ENCODE measurements at places on chromosomes 7 and 10.

DNA sequence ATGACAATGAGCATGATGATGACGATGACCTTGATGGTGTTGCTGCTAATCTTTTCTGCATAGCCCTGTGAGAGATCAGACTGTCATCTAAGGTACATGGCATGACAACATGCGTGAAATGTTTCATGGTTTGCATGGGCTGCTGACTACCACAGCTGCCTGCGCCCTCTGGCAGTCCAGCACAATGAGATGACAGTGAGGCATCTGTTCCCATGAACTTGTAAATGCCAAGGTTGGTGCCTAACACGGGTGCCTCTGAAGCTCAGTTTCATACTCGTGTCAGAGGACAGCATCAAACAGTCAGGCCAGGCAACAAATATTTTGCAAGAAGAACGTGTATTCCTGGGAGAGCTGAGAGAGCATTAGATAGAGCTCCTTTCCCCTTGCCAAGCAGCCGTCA, 122.0 kb upstream of the PRKCQ start:
- H3K4me3 ChIP-seq = no peak overlapping the region
- H3K36me3 ChIP-seq = no peaks in the 10 kb centered on the region
- no peak overlapping the region for H3K27ac ChIP-seq
- no peaks in the 10 kb centered on the region for H3K27me3 ChIP-seq
- no peak for DNase-seq
- no peaks in the 10 kb centered on the region for H3K4me1 ChIP-seq

DNA sequence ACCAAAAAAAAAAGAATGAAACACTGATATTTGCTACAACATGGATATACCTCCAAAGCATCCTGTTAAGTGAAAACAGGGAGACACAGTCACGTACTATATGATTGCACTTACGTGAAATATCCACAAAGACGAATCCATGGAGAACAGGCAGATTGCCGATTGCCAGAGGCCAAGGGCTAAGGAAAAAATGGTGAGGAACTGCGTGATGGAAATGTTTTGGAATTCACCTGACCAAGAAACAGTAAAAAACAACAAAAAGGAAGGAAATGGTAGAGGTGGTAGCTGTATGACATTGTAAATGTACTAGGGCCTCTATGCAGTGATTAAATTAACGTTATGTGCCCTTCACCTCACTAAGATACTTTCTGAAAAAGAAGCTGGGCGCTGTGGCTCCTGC, 44.1 kb upstream of the GTF2IRD1 start:
- no peaks in the 10 kb centered on the region for H3K27me3 ChIP-seq
- H3K4me1 ChIP-seq = no peaks in the 10 kb centered on the region
- H3K4me3 ChIP-seq = no peak overlapping the region
- no peak for DNase-seq
- no peaks in the 10 kb centered on the region for H3K36me3 ChIP-seq

- no peak overlapping the region for H3K27ac ChIP-seq
- H3K27me3 ChIP-seq = no peaks in the 10 kb centered on the region
- H3K4me1 ChIP-seq = no peaks in the 10 kb centered on the region
- no peak for DNase-seq
Observed at GRCh38 chr10:129057856-129058663, 409.0 kb upstream of the MGMT start.

DNA sequence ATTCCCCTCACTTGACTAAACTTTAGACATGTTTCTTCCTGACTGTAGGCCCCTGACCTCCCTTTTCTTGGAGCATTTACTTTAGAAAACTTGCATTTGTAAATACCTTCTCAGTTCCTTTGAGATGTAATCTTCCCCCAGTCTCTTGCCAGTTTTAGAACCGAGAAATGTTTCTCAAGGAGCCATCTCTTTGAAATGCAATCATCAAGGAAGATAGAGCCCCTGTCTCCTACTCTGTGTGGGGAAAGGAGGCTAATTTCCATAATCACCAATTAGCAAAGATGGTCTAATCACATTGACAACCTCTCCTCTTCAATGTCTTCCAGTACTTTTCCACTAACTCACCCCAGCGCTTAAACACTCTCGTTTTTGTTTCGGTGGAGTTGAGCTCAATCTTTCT, 70.0 kb upstream of the SMIM30 start:
- no peak overlapping the region for H3K27ac ChIP-seq
- no peak for DNase-seq
- no peaks in the 10 kb centered on the region for H3K4me1 ChIP-seq
- H3K36me3 ChIP-seq = no peaks in the 10 kb centered on the region

GRCh38 chr7:3544202-3544601, 243.2 kb downstream of the SDK1 start:
- no peak for DNase-seq
- H3K36me3 ChIP-seq = no peaks in the 10 kb centered on the region
- no peak overlapping the region for H3K27ac ChIP-seq
- H3K4me1 ChIP-seq = peaks cover 3% of the 10 kb centered on the region

DNA sequence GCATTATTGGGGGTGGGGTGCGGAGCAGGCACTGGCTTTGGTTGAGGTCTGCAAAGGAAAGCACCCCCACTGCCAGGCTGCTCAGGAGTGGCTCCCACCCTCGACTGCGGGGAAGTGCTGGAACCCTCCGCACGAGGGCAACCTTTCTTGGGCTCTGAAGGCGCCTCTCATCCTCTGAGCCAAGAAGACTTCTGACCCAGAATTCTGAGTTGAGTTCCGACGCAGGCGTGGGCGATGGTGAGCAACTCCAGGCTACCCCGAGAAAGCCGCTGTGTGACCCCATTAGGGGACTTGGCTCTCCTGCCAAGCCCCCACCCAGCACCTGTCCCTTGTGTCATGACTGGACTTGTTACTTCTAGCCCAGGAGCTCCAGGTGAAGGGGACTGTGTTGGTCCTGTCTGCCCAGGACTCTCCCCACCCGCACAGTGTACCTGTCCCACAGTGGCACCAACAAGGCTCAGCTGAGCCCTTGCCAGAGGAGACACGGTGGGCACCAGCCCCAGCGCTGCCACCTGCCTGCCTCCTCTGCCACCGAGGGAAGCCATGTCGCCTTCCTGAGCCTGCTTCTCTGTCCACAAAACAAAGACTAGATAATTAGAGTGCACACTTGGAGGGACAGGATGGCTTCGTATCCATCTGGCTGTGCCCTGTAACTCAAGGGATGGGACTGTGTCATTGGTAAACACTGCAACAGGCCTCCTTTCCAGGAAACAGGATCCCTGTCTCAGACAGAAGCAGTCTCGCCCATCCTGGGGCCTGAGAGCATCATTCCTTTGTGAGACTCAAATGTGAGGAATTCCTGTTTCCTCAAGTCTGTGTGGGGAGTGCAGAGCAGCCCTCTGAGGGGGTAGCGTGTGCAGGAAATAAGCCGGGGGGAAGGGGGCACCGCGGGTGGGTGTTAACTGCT, 128.8 kb downstream of the LHPP start:
- H3K4me1 ChIP-seq = no peaks in the 10 kb centered on the region
- no peaks in the 10 kb centered on the region for H3K27me3 ChIP-seq
- H3K4me3 ChIP-seq = no peak overlapping the region
- no peaks in the 10 kb centered on the region for H3K36me3 ChIP-seq
- no peak overlapping the region for H3K27ac ChIP-seq
- peak; percentile 24 for DNase-seq

GRCh38 chr10:5666008-5666840, at the start of gene ASB13:
Gene ASB13 (minus strand): TSS chr10:5666595. CDS start chr10:5666551, 44 bp downstream.
- no peaks in the 10 kb centered on the region for H3K36me3 ChIP-seq
- DNase-seq = peak; percentile 84
- no peaks in the 10 kb centered on the region for H3K27me3 ChIP-seq
- peaks cover 2% of the 10 kb centered on the region for H3K4me1 ChIP-seq
- peak within 1 kb of the TSS; percentile 72 for H3K27ac ChIP-seq
- peak within 1 kb of the TSS; percentile 80 for H3K4me3 ChIP-seq

GRCh38 chr10:1465418-1465911, 271.9 kb downstream of the ADARB2 start:
- no peak for DNase-seq
- no peaks in the 10 kb centered on the region for H3K36me3 ChIP-seq
- no peaks in the 10 kb centered on the region for H3K27me3 ChIP-seq

DNA sequence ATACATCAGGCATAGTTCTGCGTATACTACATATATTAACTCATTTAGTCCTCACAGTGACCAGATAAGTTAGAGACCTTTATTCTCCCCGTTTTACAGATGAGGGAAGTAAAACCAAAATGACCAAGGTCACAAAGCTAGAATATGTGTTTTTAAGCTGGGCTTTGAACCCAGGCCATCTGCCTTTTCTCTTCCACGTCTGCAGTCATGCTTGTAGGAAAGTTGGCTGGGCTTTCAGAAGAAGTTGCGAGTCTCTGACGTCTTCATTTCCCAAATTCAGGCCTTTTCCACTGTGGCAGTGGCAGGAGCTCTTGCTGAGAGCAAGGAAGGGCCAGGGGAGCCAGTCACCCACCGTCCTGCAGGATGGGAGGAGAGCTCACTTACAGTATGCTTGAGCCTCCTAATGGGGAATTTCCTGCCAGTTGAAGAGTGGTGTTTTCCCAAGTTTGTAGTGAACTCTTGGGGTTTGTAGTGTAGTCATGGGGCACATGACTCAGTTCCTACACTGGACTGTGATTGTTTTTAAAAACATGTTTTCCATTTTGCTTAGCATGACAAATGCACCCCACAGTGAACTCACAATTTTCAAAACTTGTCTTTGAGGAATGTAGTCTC, 34.2 kb downstream of the CYP17A1 start:
- H3K27ac ChIP-seq = peak overlapping the region; percentile 69
- DNase-seq = peak; percentile 86
- no peak overlapping the region for H3K4me3 ChIP-seq
- no peaks in the 10 kb centered on the region for H3K36me3 ChIP-seq
- peaks cover 18% of the 10 kb centered on the region for H3K4me1 ChIP-seq

- H3K4me1 ChIP-seq = no peaks in the 10 kb centered on the region
- H3K27ac ChIP-seq = no peak overlapping the region
- H3K4me3 ChIP-seq = no peak overlapping the region
- H3K27me3 ChIP-seq = no peaks in the 10 kb centered on the region
Observed at GRCh38 chr7:117837841-117838240, 35.4 kb downstream of the CTTNBP2 start.

DNA sequence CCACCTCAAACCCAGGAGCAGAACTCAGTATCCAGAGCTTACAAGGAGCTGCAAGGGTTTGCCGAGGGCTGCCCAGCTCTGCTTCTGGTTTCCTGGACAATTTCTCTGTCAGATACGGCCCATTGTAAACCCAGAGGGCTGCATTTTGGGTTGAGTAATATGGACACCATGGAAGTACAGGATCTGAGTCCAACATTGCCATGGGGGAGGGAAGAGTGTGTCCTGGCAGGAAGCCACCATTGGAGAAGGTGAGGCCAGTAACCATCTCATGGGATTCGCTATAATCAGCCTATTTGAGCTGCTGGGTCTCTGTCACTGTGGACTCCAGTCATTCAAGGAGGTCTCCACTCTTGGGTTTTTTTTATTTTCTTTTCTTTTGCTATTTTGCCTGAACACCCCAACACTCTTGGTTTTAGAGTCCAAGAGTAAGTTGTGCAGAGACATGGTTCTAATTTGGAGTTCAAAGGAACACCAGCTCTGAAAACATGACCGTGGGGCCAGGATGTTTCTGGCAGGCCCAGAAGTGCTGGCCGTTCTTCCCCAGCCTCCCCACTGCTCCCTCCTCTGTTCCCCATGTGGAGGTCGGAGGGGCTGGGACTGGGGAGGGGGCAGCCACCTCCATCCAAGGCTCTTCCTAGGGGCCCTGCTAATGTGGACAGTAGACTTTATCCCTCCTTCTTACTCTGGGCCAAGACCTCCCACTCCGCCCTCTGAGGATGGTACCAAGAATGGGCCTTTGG, 46.2 kb downstream of the CHST3 start:
- H3K27ac ChIP-seq = peak overlapping the region; percentile 43
- H3K36me3 ChIP-seq = no peaks in the 10 kb centered on the region
- DNase-seq = no peak
- H3K27me3 ChIP-seq = no peaks in the 10 kb centered on the region
- no peak overlapping the region for H3K4me3 ChIP-seq

DNA sequence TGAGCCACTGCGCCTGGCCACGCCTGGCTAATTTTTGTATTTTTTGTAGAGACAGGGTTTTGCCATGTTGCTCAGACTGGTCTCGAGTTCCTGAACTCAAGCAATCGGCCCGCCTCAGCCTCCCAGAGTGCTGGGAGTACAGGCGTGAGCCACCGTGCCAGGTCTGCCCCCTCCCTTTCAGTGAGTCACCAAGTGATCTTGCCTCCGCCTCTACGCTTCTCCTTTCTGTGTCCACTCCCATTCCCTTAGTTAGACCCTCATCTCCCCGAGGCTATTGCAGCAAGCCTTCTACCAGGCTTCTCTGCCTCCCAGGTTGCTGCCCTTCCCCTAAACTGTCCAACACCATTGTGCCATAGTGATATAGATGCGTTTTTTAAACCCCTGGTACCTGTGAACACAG, 32.9 kb downstream of the CDC123 start:
- DNase-seq = no peak
- H3K27me3 ChIP-seq = no peaks in the 10 kb centered on the region
- H3K36me3 ChIP-seq = peaks cover 2% of the 10 kb centered on the region
- H3K27ac ChIP-seq = no peak overlapping the region
- H3K4me3 ChIP-seq = no peak overlapping the region
- peaks cover 3% of the 10 kb centered on the region for H3K4me1 ChIP-seq

GRCh38 chr10:127117125-127117524, 79.3 kb downstream of the INSYN2A start:
- peak; percentile 83 for DNase-seq
- no peaks in the 10 kb centered on the region for H3K4me1 ChIP-seq
- no peak overlapping the region for H3K27ac ChIP-seq
- no peaks in the 10 kb centered on the region for H3K36me3 ChIP-seq
- no peaks in the 10 kb centered on the region for H3K27me3 ChIP-seq
- no peak overlapping the region for H3K4me3 ChIP-seq

DNA sequence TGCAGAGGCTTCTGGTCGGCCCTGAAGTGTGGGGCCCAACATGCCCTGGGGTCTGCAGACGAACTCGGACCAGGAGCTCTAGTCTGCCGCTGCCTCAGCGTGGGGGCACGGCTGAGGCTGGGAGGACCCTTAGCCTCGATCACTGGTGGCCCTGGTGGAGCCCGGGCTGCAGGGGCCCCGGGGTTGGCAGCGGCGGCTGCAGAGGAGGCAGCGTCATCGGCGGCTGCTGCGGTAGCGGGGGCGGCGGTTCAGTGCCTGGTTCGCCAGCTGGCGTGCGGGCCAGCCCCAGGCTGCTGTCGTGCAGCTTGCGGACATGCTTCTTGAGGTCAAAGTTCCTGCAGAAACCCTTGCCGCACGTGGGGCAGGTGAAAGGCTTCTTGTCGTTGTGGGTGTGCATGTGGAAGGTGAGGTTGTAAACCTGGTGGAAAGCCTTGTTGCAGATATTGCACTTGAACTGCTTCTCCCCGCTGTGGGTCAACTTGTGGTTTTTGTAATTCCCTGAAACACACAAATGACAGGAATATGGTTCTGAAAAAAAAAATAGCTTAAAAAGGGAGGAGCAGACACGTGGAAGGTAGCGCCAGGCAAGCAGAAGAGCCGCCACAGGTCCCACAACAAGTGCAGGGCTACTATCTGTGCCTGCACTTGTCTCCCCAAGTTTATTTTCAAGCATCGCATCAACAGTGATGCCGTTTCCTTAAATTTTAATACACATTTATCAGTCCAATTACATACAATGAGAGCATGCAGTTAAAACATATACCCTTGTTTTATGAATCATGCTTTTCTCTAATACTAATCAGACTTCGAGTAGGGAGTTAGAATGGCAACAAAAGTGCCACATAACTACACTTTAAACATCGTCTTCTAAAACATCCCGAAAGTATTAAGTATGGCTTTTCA, 2.4 kb downstream of the FEZF1 start:
- H3K4me3 ChIP-seq = no peak overlapping the region
- no peaks in the 10 kb centered on the region for H3K36me3 ChIP-seq
- H3K27ac ChIP-seq = no peak overlapping the region

- peak overlapping the region; percentile 40 for H3K4me3 ChIP-seq
- no peaks in the 10 kb centered on the region for H3K36me3 ChIP-seq
- no peak overlapping the region for H3K27ac ChIP-seq
- H3K27me3 ChIP-seq = no peaks in the 10 kb centered on the region
- no peak for DNase-seq
Observed at GRCh38 chr10:44384601-44385025, 284 bp downstream of the CXCL12 start.

- no peaks in the 10 kb centered on the region for H3K4me1 ChIP-seq
- H3K27me3 ChIP-seq = no peaks in the 10 kb centered on the region
- DNase-seq = peak; percentile 51
- no peak overlapping the region for H3K4me3 ChIP-seq
Observed at GRCh38 chr10:97762816-97763215, 9.0 kb downstream of the SFRP5 start.

All from aorta (tissue), 5 donors.